DMS53 (cell line): ENCODE measurements at places on chromosomes 2 and 18.

GRCh38 chr18:25517881-25518715 lies 166.1 kb upstream of the ZNF521 start:
- DNase-seq, result peak; percentile 47

DNA sequence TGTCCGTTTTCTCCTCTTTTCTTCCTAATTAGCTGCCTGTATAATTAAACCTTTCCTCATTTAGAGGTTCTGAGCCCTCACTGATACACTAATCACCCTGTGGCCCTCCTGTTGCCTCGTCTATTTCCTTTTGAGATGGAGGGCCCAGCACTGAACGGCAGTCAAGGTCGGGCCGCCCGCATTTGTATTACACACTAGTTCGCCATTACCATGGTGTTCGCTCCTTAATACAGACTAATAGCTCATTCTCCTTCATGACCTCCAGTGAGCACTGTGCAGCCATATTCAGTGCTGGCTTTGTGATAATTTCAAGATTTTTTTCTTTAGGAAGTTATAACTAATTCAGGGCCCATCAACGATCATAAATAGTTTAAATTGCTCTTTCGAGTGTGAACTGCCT lies 64.1 kb downstream of the SLC4A3 start:
- DNase-seq, result no peak

DNA sequence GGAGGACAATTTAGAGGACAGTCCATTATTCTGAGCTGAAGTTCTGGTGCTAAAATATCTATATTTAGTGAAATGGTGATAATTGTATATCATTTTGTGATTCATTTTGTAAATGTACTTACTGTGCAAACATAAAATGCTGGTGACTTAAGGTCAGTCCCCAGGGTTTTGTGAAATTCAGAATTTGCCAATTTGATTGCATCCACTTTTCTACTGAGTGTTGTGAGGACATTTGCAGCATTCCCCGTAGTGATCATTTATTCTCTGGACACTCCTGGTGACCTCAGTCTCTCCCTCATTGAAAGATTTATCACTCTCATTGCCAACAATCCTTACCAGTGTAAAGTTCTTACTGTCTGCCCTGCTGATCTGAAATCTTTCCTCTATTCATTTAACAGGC lies 98.2 kb downstream of the SOCS6 start:
- DNase-seq, result no peak

DNA sequence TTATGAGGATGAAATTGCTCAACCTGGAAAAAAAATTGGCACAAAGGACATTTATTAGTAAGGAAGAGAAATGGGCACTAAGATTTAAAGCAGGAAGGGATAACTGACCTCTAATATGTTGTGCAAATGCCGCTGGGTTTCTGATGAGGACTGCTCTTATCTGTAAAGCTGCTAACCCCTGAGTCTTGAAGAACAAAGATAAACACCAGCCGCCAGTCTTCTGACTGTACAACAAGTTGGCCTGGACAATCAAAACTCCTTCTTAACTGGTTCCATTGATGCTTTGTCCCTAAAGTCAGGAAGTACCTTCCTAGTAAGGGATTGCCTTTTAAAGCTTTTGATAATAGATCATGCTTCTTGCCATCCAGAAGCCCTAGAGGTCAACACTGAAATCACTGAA lies 301.8 kb downstream of the TRIB2 start:
- DNase-seq, result no peak

DNA sequence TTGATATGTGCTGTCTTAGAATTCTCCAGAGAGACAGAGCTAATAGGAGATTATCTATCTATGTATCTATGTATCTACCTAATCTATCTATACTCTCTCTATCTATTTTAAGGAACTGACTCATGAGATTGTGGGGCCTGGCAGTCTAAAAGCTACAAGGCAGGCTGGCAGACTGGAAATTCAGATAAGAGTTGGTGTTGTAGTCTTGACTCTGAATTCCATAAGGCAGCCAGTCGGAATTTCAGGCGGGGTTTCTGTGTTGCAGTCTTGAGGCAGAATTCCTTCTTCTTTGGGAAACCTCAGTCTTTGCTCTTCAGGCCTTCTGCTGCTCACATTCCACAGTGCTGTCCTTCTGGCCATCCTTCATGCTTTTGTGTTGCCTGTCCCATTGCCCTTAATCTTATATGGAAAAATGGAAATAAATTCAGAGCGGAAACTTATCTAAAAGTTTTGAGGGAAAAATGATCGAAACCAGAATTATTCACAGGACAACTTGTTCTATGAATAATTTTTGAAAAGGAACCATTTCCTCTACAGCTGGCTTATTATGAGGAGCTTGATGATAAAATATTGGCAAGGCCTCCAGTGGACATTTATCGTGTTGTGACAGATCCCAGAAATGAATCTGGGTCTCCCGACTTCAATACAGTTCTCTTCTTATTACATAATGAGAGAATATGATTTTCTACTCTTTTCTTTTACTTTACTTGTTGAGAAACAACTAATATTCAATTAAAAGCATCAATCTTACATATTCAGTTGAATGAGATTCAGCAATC lies 10.8 kb downstream of the IL1RL1 start:
- no peak for DNase-seq

GRCh38 chr2:161371869-161372268 lies 44.2 kb upstream of the TBR1 start:
- no peak for DNase-seq

DNA sequence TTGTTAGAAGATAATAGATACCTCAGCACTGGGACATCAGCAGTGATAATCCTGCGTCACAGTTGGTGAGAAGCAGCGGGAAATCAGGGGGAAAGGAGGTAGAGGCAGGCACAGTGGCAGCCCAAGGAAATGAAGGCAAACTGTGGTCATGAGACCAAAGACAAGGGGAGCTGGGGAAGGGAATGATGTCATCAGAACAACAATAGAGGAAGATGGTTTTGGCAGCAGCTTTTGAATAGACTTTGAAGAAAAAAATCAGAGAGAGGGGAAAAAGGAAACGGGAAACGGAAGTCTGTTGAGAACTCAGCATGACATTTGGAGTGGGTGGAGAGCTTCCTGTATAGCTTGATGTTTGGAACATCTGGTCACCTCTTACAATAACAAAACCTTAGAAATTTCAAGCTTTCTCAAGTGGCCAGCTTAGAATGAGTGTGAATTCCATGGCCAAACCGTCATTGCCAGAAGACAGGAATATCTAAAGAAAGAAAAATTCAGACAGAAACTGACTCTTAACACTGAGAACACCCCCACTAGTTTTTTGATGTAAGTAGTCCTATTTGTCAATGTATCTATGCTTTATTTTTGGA lies 18.4 kb upstream of the YES1 start:
- DNase-seq, result peak; percentile 83

GRCh38 chr18:45828917-45829811 lies 3.7 kb downstream of the SIGLEC15 start:
- peak; percentile 57 for DNase-seq

- no peak for DNase-seq
Measured at GRCh38 chr2:239892441-239893235, 132.5 kb downstream of the NDUFA10 start.

- peak; percentile 64 for DNase-seq
Measured at GRCh38 chr2:217935901-217936684, 66.7 kb downstream of the TNS1 start.

DNA sequence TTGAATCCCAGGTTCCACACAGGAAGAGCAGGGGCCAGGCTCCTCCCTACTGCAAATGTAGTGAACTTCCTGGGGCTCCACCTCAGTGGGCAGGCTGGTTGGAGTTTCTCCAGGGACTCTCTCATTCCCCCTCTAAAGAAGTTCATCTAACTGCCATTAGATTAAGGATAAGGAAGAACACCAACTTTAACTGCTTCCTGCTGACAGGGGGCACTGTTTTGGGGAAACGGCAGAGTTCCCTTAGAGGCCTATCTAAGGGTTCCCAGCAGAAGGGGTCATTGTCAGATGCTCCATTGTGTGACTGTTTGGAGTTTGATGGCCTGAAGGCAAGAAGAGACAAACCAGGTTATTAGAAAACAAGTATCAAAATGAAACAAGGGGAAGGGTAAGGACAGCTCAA lies 2159.7 kb upstream of the PIK3C3 start:
- DNase-seq, result peak; percentile 6

DNA sequence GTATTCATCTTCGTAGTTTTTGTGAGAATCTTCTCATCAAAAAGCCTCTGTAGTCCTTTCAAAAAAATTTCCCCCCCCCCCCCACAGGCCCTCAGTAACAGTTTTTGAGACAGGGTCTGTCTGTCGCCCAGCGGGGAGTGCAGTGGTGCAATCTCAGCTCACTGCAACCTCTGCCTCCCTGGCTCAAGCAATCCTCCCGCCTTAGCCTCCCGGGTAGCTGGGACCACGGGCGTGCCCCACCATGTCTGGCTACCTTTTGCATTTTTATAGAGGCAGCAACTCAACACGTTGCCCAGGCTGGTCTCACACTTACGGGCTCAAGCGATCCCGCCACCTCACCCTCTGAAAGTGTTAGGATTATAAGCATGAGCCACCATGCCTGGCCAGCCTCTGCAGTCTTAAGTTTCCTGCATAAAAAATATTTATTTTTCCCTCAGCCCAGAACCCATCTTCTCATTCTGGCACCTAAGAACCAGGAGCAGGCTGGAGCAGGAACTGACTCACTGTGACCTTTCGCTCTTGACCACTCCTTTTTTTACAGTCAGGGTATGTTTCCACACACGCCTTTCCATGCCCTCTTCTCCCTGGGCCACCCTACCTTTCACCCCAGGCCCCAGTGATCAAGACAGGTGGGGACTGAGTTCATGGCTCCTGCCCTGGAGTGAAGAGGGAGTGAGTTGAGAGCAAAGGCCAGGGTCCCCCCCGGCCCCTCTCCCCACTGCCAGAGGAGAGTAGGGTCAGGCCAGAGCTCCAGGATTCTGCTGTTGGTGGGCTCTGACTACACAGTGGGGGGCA lies 32.5 kb upstream of the NT5DC4 start:
- DNase-seq, result no peak

DNA sequence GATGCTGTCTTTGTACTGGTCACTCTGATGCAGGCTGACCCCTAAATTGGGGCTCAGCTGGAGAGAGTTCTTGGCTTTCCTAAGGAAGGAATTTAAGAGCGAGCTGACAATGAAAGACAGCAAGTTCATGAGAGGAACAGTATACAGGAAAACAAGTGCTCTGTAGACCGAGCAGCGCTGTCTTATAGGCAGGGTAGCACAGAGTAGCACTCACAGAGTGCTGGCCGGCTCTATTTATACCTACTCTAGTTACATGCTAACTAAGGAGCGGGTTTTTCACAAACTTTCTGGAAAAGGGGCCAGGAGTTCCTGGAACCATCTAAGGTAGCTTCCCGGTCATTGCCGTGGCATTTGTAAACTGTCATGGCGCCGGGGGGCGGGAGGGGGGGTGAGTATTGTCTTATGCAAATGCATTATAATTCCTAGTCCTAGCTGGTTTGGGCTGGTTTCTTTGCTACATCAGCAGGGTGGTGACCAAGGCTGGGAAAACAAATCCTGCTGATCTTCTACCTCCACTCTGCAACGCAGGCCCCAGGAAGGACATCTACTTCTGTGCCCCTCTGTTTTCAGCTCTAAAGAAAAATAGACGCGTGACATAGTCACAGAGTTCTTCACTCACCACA lies 31.6 kb upstream of the MAP3K20 start:
- no peak for DNase-seq

- DNase-seq, result no peak
Measured at GRCh38 chr2:238967978-238968360, 120.1 kb downstream of the TWIST2 start.

DNA sequence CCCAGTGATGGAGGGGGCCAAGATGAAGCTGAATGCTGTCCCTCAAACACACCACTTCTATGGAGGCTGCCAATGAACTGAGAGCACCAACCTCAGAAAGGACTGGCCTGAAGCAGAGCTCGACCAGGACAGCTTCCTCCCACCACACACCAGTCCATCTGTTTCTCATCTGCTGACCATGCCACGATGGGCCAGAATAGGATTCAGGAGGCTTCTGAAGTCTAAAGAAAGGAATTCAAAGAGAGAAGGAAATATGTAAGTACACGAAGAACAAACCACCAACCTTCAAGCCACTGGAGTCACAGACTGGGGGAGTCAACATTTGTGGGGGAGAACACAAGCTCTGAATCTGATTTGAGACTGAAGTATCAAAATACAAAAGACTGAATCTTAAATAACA lies 157.6 kb upstream of the CCDC68 start:
- DNase-seq, result no peak

DNA sequence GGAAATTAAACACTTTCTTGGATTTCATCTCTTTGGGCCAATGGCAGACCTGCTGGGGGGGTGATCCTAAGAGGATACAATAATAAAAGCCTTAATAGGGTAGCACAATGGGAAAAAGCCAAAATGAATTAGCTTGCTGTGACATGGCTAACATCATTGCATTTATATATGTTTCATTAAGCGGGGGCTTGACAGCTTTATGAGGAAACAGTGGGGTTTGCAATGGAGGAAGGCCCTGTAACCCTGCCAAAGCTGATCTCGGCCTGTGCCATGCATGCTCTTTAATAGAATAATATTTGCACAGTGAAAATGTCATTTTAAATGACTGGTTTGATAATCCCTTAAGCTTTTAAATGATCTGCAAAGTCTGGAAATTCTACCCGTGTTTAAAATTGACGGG lies 291.5 kb downstream of the SLC4A3 start:
- no peak for DNase-seq

GRCh38 chr2:85795331-85796045 lies 41.7 kb downstream of the ATOH8 start:
- DNase-seq, result no peak

DNA sequence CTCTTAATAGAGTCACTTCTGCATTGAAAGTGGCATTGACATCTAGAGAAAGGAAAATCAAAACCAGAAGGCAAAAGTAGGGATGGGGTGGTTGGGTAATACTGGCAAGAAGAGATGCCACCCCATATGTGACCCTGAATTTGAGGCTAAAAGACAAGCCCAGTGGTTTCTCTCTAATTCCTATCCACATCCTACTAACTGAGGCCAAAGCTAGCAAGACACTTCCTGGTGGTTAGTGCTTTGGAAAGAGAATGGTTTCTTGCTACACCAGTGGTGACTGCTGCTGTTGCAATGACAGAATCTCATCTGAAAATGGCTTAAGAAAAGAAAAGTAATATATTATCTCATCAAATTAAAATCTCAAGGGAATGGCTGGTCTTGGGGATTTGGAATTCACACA lies 640.6 kb downstream of the EPHA4 start:
- DNase-seq, result no peak

DNA sequence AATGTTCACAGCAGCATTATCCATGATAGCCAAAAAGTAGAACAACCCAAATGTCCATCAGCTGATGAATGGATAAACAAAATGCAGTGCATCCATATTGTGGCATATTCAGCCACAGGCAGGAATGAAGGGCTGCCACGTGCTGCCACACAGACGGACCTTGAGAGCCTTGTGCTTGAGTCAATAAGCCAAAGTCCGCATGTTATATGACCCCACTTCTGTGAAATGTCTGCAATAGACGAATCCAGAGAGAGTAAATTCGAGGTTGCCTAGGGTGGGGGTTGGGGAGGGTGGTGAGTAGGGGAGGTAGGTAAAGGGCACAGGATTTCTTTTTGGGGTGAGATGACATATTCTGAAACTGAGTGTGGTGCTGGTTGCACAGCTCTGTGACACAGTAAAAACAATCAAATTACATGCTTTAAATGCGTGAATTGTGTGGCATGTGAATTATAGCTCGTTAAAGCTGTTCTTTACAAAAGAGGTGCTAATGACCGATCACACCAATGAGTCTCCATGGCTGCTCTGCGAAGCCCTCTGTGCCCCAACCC lies 38.9 kb upstream of the LDLRAD4 start:
- peak; percentile 55 for DNase-seq
